ENCODE measurements at places on chromosomes 13 and 19.

DNA sequence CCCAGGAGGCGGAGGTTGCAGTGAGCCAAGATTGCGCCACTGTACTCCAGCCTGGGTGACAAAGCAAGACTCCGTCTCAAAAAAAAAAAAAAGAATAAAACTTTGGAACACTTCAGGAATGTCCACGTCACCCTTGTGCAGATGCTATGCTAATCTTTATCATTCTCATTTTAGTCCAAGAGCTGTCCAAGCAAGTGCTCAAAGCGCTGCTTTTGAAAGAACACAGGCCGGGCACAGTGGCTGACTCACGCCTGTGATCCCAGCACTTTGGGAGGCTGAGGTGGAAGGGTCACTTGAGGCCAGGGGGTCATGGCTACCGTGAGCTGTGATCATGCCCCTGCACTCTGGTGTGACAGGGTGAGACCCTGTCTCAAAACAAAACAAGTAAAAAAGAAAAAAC, 11.1 kb upstream of the UQCR11 start:
- no peak for DNase-seq

DNA sequence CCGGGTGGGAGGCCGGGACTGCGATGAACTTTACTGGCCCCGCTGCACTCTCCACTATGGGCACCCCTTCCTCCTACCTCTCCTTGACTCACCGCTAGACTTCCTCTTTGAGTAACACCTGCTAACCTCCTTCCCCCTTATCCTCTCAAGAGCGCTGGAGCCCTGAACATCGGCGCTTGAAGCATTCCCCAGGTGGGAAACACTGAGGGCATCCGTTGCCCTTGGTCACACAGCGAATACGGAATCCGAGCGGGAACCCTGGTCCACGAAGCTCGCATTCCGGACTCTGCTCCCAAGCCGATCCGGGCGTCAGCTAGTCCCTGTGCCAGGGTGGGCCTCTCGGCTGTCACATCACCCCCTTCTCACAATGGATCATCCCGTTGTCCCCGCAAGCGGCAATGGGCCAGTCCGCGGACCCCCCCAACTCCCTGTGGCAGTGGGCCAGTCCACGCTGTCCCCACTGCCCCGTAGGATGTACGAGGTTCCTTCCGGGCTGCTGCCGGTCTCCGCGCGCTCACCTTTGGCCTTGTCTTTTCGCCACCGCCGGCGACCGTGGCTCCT, 4.2 kb downstream of the LIPE start:
- DNase-seq: peak; percentile 62

DNA sequence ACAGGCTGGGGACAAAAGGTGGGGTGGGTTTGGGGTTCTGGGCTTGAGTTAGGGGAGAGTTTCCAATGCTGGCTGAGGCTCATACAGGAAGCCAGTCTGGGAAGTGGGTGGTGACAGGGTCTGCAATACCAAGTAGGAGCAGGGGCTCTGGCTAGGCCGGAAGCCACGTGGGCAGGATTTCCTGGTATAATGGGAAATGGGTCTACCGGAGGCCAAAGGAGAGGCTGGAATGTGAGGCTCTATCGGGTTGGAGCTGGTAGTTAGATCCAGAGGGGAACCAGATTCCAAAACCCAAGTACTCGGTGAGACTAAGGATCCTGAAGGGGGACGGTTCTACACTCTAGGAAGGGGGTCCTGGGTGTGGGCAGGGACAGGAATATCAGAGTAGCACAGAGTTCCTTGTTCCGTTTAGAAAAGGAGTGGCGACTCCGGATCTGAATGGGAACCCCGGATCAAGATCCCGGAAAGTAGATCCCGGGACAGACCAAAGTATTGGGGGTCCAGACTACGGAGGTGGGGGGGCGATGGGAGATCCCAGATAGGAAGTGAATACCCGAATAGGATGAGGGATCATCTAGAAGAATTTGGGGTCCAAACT, 802 bp downstream of the CDC37 start:
- DNase-seq: peak; percentile 20

- no peak for DNase-seq
These were observed 27.4 kb downstream of the CEBPA start for GRCh38 chr19:33274663-33275558.

DNA sequence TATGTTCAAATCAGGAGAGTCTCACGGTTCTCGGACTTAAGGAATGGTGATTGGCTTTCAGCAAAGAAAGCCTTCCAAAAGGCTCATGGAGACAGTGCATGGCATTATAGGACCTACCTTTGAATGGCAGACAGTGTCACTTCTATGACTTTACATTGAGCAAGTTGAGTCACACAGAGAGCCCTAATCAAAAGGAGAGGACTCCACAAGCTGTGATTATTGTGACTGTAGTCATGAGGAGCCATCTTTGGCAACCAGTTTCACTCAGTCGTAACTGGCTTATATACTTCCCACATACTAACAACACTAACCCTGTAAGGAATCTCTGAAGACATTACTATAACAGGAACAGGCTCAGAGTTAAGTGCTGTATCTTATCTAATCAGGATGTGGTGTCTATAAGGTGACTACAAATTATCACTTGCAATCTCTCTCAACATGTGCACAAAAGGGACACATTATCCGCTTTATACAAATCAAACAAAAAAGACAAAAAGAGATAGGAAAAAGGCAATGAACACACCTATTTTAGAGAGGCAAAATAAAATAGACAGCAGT, 6.1 kb downstream of the LGALS14 start:
- DNase-seq: no peak
